Dermis blood vessel endothelial cell (primary cell): ENCODE measurements at places on chromosomes 12 and 14. TPM values are rescaled to one million over a fixed set of nuclear protein-coding genes. Genes with fewer than 3 reads are reported as not detected.
A peak's percentile ranks its signal among the peaks of the same experiment; 100 is the strongest.

GRCh38 chr12:123748661-123749060, 13.4 kb upstream of the DNAH10 start:
- peak; percentile 62 for DNase-seq

GRCh38 chr14:76203086-76204001, 51.6 kb downstream of the GPATCH2L start:
- DNase-seq = peak; percentile 80

DNA sequence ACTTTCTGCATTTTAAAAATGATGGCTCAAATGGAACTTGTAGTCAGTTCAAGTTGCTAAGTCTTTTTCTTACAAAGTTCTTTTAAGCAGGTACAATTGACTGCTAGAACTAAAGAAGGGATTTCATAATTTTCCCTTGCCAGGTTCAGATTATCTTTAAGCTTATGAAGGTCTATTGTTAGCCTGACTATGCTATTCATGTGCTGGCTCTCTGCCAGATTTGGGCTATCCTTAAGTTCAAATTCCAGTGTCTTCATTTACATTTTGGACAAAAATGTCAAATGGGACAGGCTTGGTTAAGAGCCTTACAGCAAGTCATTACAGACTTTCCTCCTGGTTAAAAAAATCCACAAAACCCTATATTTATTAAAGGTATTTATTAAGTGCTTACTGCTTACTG, 42.3 kb downstream of the INSM2 start:
- DNase-seq = peak; percentile 57

DNA sequence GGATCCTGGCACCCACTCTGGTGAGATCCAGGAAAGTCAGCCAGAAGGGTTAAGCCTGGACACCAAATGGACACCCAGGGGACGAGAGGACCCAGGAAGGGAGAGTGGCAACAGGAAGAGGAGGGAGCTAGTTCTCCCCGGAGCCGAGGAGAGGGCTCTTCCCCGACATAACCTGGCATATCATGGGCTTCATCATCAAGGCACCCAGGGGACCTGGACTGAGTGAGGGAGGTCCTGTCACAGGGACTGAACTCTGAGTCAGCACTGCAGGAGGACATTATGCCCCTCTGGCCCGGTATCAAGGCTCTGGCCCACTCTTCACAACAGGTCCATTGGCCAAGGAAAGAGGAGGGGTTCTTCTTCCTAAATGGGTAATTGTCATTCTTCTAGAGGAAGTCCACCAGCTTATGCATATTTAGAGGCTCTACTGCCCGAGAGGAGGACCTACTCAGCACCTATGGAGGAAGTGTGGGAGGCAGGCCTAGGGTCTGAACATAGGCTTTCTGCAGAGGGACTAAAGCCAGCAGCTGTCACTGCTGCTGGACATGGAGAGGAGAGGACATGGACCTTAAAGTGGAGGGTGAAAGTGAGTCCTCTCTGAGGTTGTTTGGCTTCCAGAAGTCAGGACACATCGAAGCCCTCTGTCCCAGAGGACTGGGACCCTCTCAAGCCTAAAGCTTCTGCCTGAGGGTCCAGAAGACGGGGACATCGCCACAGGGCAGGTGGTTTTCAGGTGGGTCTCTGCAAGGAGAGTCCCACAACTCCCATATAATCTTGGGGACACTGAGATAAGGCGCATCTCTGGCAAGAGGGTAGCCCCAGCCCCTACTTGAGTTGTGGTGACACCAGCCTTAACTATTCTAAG, 18.6 kb downstream of the ISCA2 start:
- DNase-seq = no peak

DNA sequence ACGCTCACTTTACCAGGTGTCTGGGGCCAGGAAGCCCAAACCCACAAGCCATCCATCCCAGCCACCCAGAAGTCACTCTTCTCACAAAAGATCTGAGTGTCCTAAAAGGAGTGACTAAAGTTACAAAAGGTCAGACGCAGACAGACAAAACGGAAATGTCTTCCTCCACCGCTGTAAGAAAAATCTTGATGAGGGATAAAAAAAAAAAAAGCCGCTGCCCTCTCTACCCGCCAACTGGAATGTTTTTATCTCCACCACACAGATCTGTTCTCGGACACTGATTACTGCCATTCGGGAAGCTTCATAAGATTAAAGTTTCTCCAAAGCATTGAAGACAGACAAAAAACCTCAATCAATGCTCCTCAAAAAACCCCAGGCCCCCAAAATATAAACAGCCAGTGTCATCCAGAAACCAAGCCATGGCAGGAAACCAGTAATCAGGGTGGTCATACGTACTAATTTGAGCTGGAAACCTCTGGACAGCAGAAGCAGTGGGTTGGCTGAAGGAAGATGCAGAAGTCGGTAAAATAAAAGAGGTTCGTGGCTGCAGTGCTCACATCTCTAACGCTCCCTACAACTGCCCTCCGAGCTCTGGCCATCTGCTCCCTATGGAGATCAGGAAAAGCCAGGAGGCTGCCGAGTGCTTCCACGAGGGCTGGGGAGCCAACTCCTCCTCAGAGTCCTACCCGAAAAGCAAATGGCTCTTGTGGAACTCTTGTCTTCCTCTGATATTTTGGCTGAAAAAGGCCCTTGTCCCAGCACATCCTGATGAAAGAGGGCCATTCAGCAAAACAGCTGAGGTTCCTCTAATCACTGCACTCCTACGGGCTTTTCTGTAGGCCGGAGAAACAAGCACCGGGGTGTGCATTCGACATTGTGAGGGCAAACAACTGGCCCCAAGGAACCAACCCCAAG, 30.3 kb downstream of the SSH1 start:
- peak; percentile 48 for DNase-seq

GRCh38 chr14:85466678-85467077, 63.3 kb upstream of the FLRT2 start:
- no peak for DNase-seq

GRCh38 chr12:47980779-47981495, 17.5 kb downstream of the TMEM106C start:
- DNase-seq = no peak

DNA sequence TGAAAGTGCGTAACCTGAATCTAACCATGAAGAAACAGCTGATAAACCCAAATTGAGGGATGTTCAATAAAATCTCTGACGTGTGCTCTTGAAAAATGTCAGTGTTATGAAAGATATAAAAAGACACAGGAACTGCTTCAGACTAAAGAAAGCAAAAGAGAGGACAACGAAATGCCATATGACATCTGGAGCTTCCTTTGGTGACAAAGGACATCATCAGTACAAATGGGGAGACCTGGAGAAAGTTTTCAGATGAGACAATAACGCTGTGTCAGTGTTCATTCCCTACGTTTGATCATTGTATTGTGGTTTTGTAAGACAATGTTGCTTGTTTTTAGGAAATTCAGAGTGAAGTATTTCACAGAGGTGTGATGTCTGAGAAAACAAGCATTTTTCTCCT, 125.9 kb upstream of the MAP1LC3B2 start:
- DNase-seq = no peak

GRCh38 chr12:15546102-15546701, 223.9 kb downstream of the PTPRO start:
- DNase-seq = no peak

DNA sequence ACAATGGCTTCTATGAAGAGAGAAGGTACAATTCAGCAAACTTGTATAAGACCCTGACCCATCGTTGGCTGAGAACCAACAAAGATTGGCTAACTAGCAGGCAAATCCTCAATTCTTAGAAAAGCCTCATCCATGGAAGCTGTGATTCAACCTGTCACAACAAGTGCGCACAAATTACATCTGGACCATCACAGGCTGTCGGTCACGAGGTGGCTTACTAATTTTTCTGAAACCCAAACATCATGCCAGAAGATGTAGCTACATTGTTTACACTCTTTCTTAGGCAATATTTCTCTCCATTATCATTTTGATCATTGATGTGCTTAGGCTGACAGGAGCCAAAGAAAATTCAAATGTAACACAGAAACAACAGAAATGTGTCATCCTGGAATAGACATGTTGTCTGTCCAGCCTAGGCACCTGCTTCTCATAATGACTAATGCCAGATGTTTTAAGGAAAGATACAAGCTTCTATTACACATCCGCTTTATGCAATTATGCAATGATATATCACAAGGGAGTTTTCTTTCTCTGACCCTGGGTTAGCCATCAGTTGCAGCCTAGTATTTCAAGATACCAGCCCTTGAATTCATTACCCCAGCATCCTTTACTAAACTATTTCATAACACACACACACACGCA, 92.9 kb upstream of the DIO2 start:
- no peak for DNase-seq

GRCh38 chr12:8154526-8154925, 2.3 kb upstream of the ZNF705A start:
- DNase-seq = peak; percentile 47

The RNFT2 gene
- 2.2 and 2.9 TPM in 2 replicates for total RNA-seq

The TCL1B gene
- total RNA-seq = not detected in 2 replicates

The KLHL33 gene
- total RNA-seq = 0.09 and 0.17 TPM in 2 replicates
